HS-5 (cell line): ENCODE measurements at places on chromosomes 7 and 10.

DNA sequence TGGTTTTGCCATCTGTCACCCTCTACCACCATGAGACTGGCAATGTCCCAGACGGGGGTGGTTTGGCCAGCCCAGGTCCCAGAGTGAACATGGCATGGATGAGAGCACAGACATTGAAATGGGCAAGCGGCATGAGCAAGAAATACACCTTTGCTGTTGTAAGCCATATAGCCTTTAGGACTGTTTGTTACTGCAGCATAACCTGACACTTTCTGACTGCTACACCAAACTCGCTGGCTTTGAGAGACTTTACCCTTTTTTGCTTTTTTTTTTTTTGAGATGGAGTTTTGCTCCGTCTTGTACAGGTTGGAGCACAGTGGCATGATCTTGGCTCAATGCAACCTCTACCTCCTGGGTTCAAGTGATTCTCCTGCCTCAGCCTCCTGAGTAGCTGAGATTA, 5.2 kb upstream of the MUC3A start:
- no peak for DNase-seq

GRCh38 chr10:35005868-35006267, 84.3 kb downstream of the CUL2 start:
- DNase-seq = peak; percentile 96

GRCh38 chr10:30903397-30904138, 128.1 kb downstream of the ZNF438 start:
- DNase-seq = no peak

GRCh38 chr7:151572136-151572535, 52.4 kb upstream of the RHEB start:
- no peak for DNase-seq

DNA sequence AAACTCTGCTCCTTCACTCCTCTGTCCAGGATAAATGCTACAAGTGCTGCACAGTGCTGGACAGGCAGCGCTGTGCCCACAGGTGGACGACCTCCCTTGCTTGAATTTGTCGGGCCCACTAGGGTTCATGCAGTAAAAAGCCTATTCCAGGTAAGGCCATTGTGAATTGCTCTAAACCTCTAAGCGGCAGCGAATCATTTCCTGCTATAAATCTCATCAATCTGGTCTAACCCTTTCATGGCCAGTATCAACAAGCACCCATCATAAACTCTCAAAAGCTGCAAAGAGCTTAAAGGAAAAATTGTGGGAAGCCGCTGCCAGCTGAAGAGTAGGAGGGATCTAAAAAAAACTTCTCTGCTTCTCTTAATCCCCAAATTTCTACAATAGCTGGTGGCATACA, 134.2 kb downstream of the SLC25A13 start:
- DNase-seq = no peak

DNA sequence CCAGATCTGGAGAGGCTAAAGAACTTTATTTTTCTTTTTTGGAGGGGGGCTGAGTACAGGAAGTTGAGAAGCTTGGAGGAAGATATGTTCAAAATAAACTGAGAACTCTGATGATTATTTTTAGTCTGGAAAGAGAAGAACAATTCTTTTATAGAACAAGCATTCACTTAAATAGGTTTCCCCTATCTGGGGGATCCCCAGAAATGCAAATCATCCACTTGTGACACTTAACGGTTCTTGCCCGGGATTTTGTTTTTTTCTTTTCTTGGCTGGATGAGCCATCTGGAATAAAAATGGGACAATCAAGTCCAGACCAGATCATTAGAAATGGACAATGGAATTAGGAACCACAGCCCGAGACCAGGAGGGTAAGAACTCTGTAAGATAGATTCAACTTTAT, 95.9 kb upstream of the EGR2 start:
- no peak for DNase-seq

DNA sequence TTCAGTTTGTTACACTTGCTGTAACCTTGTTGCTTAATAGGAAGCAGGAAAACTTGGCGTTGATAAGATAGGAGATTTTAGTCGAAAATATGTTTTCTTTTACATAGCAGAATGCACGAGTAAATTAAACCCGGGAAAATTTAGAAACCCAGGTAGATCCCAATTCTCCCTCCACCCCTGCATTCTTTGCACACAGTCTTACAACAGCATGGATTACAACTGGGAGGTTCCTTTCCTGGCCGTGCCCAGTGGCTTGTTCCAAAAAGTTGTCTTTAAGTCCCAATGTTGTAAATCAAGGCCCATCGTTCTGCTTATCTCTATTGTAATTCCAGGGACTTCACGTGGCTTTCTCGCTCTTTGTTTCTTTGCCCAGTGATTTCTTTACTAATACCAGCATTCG, 1.1 kb upstream of the DPY19L1 start:
- DNase-seq = no peak

GRCh38 chr7:8579661-8580194, 146.3 kb downstream of the NXPH1 start:
- no peak for DNase-seq

- no peak for DNase-seq
These were observed 511.0 kb downstream of the XPNPEP1 start for GRCh38 chr10:109412353-109412752.

DNA sequence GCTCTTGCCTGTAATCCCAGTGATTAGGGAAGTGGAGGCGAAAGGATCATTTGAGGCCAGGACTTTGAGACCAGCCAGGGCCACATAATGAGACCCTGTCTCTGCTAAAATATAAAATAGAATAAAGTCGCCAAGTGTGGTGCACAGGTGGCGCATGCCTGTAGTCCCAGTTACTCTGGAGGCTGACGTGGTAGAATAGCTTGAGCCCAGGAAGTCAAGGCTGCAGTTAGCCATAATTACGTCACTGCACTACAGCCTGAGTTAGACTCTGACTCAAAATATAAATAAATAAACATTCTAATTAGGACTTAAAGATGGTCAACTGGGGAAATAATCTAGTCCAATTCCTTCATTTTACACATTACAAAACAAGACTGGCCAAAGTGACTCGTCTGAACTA, 768 bp downstream of the CHCHD2 start:
- DNase-seq = peak; percentile 49

DNA sequence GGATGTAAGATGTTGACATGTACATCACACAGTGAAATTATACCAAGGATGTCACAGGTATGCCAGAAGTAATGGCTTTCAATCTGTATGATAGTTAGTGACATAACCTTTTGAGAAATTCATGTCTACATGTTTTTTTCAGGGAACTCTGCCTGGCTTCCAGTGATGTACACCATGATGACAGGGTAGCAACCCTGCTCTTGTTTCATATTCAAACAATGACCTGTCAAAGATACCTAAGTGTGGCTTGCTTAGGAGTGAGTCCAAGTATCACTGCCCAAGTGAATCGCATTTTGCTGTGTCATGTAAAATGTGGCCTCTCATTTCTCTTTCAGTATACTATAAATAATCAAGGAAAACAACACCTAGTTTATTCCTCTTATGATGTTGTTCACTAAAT, 205.8 kb upstream of the DKK1 start:
- no peak for DNase-seq

DNA sequence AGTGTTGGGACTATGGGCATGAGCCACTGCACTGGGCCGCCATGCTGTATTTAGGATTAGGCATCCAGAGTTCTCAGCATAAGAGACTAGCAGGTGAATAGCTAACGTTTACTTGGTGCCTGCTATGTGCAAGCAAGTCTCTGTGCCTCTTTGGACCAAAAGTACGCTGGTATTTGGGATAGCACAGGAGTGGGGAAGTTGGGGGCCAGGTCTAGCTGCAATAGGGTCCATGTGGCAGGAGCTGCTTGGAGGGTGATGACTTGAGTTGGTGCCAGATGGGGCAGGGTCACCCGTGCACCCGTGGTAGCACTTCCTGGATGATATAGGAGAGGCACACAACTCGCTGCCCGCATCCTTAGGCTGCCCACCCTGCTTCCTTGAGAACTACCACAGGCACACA, 22.4 kb downstream of the NACAD start:
- DNase-seq = no peak

DNA sequence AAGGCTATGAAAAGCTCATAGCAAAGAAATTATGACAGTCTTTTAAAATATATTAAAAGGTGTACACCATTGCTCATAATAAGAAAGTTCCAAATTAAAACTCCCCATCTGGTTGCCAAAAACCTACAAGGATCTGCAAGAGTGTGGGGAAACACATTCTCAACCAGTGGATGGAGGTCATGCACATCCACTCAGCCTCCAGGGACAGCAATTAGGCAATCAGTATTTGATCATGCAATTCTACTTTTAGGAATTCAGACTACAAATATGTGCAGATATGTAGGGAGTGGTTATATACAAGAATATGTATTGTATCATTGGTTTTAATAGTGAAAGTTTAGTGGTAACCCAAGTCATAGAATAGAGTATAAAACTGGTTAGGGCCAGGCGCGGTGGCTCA, 157.8 kb downstream of the FGFR2 start:
- DNase-seq = no peak

- DNase-seq = no peak
These were observed 99.9 kb upstream of the LRRC4 start for GRCh38 chr7:128131115-128131514.

- DNase-seq = no peak
These were observed 13.6 kb upstream of the C10orf120 start for GRCh38 chr10:122713091-122713885.

- no peak for DNase-seq
These were observed 59.7 kb upstream of the CDK14 start for GRCh38 chr7:90536449-90536848.

GRCh38 chr7:34061149-34061548, 155.8 kb downstream of the BMPER start:
- peak; percentile 95 for DNase-seq

DNA sequence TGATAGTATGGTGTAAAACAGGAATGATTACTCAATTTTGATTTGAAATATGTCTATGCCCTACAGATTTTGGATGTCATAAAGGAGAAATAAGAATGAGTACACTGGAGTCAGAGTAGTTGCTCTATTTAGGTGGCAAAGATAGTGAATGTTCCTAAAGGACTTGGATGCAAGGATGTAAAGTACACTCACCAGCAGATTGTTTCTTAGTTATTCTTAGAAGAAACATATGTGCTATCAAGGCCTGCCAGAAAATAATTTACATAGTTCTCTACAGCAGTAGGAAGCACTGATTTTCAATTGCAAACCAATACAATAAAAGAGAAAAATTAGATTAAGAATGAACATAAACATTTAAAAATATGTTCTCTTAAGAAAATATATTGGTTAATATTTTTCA, 259.4 kb downstream of the PPP1R3A start:
- no peak for DNase-seq

DNA sequence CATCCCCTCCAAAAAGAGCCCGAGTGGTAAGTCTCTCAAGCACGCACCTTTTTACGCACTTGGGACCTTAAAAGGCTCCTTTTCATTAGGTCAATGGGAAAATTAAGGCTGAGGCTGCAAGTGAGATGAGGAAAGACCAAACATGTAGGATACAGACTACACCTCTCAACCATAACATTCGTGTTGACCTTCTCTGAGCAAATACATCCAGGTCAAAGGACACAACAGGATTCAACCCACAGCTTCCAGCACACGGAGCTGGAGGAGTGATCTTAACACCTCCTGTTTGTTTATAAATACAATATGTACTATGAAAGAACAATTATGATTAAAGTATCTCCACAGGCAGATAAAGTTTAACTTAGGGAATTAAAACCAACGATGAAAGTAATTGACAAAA, 9.7 kb downstream of the SFMBT2 start:
- DNase-seq = no peak

DNA sequence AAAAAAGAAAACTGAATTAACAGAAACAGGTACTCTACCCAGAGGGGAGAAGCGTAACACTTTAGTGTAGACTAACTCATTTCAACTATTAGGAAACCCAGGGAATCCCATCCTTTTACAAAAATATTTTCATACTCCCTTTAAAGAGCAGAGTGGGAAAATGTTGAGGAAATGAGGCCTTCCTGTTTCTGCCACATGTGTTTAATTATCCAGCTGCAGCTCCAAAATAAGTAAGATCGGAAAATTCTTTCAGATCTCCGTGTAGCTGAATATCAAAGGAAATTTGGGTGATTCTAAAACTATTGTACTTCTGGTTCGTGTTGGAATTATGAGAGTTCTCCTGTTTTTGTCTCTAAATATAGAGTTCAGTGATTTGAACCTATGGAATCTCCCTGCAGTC, 58.0 kb upstream of the CAV2 start:
- no peak for DNase-seq

- no peak for DNase-seq
These were observed 95.5 kb downstream of the ZMYND11 start for GRCh38 chr10:230758-231157.

- no peak for DNase-seq
These were observed 22.4 kb downstream of the SLC25A13 start for GRCh38 chr7:96299496-96299895.

DNA sequence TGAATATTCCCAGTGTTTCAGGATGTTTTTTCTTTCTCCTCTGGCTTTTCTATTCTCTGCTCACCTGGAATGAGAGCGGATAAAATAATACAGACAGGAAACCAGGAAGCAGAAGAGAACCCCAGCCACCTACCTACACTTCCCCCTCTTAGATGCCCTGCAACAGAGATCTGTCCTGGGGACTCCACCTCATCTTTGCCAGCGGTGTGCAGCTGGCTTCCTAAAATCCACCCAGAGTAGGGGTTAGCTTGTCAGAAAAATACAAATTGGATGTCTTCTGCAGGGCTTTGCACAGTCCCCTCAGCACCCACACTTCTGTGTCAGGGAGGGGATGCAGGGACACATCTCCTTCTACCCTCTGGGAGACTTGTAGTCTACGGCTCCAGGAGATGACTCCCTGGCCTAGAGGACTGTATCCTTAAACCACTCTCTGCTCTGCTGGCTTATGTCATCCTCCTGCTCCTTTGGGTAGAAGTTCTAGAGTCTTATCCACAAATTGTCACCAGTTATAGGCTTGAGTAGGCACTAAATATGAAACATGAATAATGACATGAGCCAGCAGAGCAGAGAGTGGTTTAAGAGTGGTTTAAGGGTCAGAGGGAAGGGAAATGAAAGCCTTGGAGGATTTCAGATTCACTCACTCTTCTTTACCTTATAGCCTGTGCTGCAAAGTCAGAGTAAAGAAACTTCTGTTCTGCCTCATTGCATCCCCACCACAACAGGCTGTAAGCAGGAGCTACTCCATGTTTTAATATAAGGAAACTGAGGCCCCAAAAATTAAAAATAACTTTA, 749.4 kb downstream of the AUTS2 start:
- DNase-seq = no peak

GRCh38 chr7:86768394-86768793, 124.7 kb downstream of the GRM3 start:
- DNase-seq = no peak

GRCh38 chr7:80498481-80499349, 13.1 kb downstream of the GNAT3 start:
- peak; percentile 20 for DNase-seq
